ENCODE measurements at places on chromosomes 16 and 17.
A peak's percentile ranks its signal among the peaks of the same experiment; 100 is the strongest.

- no peak for DNase-seq
Measured at GRCh38 chr17:11707586-11707985, 109.3 kb downstream of the DNAH9 start.

- no peak for DNase-seq
Measured at GRCh38 chr16:54344646-54345630, 58.4 kb upstream of the IRX3 start.

DNA sequence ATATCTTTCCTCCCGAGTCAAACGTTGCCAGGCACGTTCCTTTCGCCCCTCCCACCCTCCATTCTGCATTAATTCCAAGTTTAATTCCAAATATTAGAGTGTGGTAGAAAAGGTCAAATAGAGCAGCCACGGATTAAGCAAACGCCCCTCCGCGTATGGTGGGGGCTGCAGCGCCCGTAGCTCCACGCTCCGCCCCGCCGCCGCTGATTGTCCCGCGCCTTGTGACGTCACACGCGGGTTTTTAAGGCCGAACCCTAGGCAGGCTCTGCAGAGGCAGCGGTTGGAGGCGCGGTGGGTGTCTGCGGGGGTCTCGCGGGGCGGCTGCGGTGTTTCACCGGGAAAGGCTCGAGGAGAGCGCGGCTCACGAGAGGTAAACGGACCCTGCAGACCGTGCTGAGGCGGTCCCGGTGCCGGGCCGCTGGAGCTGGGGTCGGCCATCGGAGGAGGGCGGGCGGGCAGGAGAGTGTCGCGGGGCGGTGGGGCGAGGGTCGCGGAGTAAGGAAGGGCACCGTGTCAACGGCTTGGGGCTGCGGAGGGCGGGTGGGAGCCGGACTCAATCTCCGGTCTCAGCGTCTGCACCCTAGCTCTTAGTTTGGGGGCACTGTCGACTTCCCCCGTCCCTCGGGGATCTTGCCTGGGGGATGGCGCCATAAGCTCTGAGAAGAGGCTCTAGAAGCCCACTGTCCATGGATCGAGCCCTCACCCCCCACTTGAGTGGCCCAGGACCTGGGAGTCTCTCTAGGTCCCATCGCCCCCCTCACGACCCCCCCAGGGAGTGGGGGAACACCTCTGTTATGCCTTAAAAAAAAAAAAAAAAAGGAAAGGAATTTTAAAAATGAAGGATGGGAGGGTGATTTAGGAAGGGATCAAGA is at the start of gene ARL4D:
ARL4D (plus strand) TSS at position 270 of the 872 bp plus-strand sequence. CDS start 740 bp downstream, outside the sequence.
- DNase-seq, result peak; percentile 68

DNA sequence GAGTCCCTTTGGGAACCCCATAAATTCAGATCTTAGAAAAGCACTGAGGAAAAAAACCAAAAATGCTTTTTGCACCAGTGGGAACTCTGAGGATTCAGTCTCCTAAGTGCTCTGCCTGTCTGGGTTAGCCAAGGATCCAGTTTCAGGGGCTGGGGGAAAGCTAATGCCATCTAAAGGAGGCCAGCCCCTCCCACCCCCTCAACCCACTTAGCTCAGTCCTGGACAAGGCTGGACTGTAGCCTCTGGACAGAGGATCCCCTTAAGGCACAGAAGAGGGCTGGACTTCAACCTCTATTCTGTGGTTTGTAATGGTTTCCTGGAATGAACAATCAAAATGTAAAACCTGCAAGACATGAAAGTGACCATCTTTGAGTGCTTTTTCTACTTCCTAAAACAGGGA is 356.1 kb upstream of the ZFHX3 start:
- no peak for DNase-seq

GRCh38 chr17:65055708-65056638 is 567 bp downstream of the GNA13 start:
- DNase-seq, result no peak

DNA sequence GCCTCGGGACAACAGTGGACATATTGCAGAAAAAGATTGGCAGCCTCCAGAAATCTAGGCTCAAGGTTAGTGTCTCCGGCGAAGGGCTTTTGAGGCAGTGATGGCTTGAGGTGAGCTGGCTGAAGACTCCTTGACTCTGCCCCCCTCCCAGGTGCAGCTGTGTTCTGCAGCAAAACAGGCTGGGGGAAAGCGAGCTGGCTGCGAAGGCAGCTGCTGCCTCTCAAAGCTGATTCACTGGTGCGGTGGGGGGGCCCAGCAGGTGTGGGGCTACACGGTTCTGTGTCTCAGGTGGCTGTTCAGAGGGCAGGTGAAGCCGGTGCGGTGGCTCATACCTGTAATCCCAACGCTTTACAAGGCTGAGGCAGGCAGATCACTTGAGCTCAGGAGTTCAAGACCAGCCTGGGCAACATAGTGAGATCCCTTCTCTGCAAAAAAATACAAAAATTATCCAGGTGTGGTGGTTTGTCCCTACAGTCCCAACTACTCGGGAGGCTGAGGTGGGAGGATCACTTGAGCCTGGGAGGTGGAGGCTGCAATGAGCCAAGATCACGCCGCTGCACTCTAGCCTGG is 22.9 kb downstream of the C16orf96 start:
- no peak for DNase-seq

DNA sequence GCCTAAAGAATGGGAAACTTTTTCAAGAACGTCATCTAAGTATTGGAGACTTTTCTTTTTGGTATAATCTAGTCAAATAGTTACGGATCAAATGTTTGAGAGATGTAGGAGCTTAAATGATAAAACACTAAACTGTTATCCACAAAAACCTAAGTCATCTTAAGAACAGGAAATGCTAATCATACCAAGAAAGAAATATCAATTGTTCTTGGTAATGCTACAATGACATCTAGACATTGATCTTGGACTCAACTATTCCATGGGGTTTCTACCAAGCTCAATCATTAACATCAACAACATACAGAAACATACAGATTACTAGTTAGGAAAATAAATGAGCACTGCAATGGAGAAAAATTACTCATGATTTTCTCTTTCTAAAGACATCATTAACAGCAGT is 3.8 kb downstream of the NUDT21 start:
- no peak for DNase-seq

DNA sequence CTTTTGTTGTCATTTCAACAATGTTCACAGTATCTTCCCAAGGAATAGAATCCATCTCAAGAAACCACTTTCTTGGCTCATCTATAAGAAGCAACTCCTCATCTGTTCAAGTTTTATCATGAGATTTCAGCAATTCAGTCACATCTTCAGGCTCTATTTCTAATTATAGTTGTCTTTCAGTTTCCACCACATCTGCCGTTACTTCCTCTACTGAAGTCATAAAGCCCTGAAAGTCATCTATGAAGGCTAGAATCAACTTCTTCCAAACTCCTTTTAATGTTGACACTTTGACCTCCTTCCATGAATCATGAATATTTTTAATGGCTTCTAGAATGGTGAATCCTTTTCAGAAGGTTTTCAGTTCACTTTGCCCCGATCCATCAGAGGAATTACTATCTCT is 102.1 kb downstream of the CDH13 start:
- DNase-seq, result no peak

DNA sequence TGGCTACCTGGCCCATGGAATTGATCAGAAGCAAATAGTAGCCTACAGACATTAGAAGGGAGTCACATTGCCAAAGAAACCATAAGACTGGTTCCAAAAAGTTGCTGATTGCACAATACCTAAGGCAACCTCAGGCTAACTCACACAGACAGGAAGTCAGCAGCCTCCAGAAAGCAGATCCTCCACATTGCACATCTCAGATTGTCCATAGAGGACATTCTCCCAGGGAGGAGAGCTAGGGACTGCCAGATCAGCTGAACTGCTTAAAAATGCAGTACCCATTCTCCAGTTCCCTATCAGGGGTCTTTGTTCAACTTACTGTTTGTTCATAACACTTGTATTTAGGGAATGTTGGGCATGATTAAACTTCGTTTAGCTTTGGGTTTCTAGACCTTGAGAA is 4.2 kb downstream of the CCL3 start:
- peak; percentile 87 for DNase-seq

GRCh38 chr17:61005358-61005757 is 327.7 kb downstream of the BCAS3 start:
- DNase-seq, result no peak

- no peak for DNase-seq
Measured at GRCh38 chr17:38874505-38875400, 4.9 kb downstream of the LASP1 start.

GRCh38 chr17:76408037-76408849 is 23.8 kb downstream of the SPHK1 start:
- DNase-seq, result no peak
